PC-9 (cell line): ENCODE measurements at places on chromosomes 11 and 22. TPM values are rescaled to one million over a fixed set of nuclear protein-coding genes. Genes with fewer than 3 reads are reported as not detected.

- H3K4me1 ChIP-seq = no peaks in the 10 kb centered on the region
- no peaks in the 10 kb centered on the region for H3K27me3 ChIP-seq
- no peak overlapping the region for H3K4me3 ChIP-seq
These were observed 709.7 kb upstream of the LRRC4C start for GRCh38 chr11:42169191-42169590.

DNA sequence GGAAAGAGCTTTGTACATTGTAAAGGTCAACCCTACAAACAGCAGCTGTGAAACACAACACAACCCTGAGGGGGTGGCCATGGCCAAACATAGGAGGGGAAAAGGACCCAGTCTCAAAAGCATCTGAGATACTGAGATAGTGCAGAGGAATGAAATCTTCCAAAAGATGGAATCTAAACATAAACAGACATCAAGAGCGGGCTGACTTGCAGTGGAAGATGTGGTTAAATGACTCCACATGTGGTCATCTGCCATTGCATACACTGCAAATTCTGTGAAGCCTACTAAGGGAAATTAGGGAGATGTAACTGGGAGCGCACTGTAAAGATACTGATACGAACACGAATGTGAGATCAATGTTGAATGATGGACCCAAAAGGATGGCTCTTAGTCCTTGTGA, 22.0 kb downstream of the BDNF start:
- no peaks in the 10 kb centered on the region for H3K36me3 ChIP-seq
- no peak overlapping the region for H3K4me3 ChIP-seq
- H3K27ac ChIP-seq = no peak overlapping the region
- no peaks in the 10 kb centered on the region for H3K27me3 ChIP-seq

DNA sequence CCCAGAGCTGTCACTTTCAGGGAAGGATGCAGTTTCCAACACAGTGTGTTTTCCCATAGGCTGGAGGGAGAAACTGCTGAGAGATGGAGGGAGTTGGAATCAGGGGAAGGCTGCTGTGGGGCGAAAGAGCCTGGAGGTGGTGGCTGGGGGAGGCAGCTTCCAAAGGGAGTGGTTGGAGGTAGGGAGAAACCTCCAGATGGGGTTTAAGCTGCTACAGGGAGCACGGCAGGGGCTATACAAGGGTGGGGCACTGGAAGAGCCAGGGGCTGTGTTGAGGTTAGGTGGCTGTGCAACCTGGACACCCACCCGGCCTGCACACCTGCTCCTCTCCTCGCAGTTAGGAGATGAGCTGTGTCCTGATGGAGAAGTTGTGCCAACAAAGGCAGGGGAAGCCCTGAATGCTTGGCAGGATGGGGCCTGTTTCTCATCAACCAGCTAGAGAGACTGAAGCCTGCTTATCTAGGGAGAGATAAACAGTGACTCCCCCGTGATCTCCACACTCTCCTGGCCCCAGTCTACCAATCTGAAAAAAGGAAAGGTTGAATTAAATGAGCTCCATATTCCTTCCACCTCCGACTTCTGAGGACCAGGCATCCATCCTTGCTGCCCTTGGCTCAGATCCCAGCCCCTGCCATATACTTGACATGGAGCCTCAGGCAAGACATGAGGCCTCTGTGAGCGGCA, 3.6 kb upstream of the SLCO2B1 start:
- peaks cover 72% of the 10 kb centered on the region for H3K27me3 ChIP-seq
- no peak overlapping the region for H3K4me3 ChIP-seq
- H3K4me1 ChIP-seq = no peaks in the 10 kb centered on the region
- H3K36me3 ChIP-seq = no peaks in the 10 kb centered on the region
- no peak overlapping the region for H3K27ac ChIP-seq

Gene CARD18
- not detected in 2 replicates for total RNA-seq
